ENCODE measurements at places on chromosomes 7 and 10.

DNA sequence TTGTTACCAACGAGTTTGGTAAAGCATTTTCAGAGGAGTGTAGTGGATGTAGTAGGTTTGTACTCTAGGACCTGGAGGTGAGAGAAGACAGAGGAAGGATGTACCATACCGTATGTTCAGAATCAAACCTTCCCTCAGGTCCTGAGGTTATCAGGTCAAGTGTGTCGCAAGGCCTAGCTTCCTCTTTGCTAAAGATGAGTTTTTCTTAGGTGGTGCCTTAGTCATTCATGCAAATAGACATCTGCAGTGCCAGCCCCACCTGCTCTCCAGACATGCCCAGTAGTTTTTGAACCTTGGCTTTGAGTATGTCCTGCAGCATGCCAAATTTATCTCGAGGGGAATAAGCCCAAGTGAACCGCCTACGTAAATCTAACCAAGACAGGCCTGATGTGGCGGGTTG, 71.3 kb downstream of the HDAC9 start:
- no peak for DNase-seq

GRCh38 chr10:128835361-128835760, 631.7 kb upstream of the MGMT start:
- no peak for DNase-seq

GRCh38 chr10:74382663-74383062, 231.6 kb downstream of the ADK start:
- no peak for DNase-seq

DNA sequence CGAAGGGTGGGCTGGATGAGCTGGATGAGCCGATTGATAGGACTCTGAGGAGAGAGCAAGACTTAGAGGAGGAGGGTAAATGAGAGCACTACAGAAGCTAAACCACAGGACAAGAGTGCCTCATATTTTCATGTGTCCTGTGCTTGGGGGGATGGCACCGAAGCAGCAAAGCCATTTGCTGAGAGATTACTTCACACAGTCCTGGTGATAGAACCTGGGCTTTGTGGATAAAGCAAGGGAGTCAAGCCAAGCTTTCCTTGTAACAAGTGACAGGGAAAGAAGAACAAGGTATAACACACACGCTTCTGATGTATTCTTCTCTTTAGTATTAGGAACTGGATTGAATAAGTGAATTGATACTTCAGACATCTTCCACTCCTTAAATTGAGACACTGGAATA, 253.7 kb downstream of the ANKRD7 start:
- no peak for DNase-seq

DNA sequence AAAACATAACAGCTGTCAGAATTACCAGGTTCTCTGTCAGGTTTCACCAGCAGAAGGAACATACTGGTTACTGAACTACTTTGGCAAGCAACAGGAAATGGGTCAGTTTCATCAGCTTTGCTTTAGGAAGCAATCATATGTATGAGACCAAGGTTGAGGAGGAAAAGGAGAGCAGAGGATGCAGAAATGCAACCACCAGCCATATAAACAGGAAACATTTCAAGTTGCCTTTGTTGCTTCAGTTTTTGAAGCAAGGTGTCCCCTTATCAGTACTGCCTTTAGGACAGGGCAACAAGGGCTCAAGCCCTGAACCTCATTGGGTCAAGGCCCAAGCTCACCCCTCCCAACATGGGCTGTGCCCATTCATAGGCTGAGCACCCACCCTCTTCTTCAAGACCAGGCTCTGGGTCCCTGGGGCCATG, 10.2 kb downstream of the HIPK2 start:
- DNase-seq = no peak

DNA sequence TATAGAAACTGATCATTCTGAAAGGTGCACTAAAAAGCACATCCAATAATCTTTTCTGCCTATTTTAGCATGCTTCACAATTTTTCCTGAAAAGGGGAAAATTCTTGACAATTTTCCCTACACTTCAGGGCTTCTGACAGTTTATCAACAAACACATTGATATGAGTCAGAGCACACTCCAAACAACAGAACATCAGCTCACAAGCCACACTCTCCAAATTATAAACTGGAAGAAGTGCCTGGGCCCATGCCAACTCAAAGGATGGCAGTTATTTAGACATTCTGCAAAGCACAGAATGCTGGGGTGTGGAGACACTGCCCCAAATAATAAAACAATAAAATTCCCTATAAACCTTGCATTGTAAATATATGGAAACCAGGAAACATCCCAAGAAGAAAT, 90.8 kb downstream of the ELAPOR2 start:
- no peak for DNase-seq

DNA sequence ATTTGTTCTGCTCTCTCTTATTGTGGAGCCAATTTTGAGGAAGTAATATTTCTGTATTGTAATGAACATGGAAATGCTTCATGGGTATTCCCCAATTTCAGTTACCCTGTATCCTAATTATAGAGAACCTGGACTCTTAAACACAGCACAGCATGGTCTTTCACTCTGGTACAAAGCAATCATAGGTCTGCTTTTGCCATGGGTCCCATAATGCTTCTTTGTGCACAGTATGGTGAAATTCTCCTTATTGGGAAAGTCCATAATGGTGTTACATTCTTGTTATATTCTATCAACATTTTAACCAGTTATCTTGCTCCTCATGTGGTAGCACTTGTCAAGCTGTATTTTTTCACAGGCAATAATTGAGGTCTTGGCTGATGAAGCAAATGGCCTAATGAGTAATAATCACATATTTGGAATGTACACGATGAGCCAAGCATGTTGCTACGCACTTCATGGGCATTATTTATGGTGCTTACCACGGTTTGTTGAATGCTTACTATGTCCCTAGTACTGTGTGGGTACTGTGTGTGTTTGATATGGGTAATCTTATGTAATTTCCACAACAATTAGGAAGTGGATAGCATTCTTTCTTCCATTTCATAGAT, 42.9 kb downstream of the PRKG1 start:
- no peak for DNase-seq

GRCh38 chr10:125473143-125473793, 209.7 kb downstream of the TEX36 start:
- no peak for DNase-seq

- DNase-seq = peak; percentile 21
Measured at GRCh38 chr7:155349601-155350331, 52.1 kb downstream of the INSIG1 start.

DNA sequence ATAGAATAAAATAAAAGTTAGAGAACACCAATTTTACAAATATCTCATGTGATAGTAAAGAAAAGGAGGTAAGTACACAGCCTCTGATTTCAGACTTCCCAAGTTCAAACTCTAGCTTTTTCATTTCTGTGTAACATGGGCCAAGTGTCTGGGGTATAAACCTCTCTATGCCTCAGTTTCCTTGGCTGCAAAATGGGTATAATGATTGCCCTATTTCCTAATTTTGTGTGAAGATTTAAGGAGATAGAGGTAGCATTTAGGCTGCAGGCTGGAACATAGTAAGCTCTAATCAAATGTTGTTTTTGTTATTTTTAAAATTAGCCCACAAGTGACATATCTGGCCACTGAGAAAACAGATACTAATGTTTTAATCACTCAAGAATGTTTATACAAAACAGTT, 26.1 kb upstream of the EPC1 start:
- DNase-seq = no peak

- DNase-seq = no peak
Measured at GRCh38 chr7:80346704-80347103, 165.2 kb downstream of the GNAT3 start.

DNA sequence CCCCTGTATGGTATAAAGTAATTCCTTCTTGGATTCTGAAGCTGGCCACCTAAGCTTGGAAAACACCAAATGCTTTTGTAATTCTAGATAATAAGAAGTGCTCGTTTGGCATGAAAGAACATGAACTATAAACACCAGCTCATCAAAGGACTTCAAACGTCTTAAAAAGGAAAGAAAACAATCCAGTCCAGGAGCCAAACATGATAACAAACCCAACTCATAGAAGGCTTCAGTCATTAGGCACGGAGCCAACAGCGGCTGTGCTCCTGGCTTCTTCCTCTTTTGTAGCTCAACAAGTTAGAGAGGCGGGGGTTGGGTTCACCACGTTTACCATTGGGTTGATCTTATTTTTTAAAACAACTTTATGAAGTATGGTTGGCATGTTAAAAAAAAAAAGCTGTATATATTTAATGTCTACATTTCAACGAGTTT, 56.4 kb upstream of the ECHDC3 start:
- DNase-seq = no peak

GRCh38 chr7:157687845-157688532, 351.2 kb downstream of the DNAJB6 start:
- no peak for DNase-seq

DNA sequence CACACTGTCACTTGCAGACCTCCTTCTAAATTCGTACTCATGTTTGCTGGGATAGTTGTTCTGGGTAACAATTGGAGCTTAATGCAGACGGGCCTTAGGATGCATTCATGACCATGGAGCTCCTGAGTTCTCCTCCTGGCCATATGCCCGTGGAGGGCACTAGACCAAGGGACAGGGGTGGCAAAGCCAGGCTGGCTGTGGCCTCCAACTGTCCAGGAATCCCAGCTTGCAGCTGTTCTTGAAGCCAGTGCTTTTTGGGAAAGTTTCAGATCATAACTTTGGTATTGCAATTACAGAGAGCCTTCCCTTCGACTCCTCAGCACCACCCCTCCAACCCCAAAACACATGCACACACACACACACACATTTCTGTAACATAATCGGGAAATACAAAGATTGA, 30.6 kb downstream of the ANTXRL start:
- no peak for DNase-seq

DNA sequence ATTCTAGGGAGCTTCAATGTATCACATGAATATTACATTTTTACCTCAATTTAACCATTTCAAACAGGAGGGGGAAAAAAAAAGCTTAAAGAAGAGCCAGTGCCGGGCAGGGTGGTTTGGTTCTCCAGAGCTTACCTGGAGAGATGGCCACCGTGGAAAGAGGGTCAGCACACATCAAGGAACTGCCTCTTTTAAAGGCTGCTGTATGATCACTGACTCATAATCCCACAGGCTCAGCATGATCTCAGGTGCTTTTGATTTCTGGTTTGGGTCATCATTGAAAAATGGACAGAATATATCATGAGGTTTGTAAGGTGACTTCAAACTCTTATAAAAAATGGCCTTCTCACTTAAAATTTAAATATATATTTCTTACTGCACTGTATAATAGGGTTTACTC, 67.5 kb upstream of the MDFIC start:
- DNase-seq = no peak
